Trophoblast cell (in vitro differentiated cells and primary cell): ENCODE measurements at places on chromosomes 5 and 9.

DNA sequence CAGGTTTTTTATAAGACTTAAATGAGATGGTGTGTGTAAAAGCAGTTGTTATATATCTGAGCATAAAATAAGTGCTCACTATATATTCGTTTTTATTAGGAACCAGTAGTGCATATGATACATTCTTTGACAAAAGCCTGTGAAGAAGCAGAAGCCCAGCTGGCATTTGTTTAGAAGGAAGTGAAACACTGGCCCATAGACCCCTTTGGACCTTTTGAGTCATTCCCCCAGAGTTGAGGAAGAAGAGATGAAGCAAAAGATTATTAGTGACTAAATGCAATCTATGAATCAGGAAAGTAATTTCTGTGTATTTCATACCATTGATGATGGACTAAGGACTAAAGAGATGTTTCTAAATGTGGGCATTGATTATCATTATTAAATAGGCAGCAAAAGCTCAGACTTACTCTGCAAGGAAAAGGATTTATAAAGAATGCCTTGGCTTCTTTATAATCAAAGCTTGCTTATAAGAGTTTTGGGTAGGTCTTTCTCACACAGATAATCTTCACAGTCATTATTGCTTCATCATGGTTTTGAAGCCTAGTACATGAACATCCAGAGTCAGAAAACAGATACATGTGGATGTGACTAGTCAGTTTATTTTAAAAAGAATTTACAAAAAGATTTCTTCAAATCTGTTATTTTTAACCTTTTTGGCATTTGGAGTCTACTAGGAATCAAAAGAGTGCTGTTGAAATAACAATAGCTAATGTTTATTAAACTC is 16.9 kb upstream of the FER start:
- DNase-seq = no peak
- no peaks in the 10 kb centered on the region for H3K36me3 ChIP-seq
- no peaks in the 10 kb centered on the region for H3K4me1 ChIP-seq
- H3K27me3 ChIP-seq = no peaks in the 10 kb centered on the region
- H3K27ac ChIP-seq = no peak overlapping the region

- H3K27ac ChIP-seq = no peak overlapping the region
- no peaks in the 10 kb centered on the region for H3K4me1 ChIP-seq
- no peaks in the 10 kb centered on the region for H3K27me3 ChIP-seq
Measured at GRCh38 chr5:16550316-16550952, 66.4 kb downstream of the RETREG1 start.

DNA sequence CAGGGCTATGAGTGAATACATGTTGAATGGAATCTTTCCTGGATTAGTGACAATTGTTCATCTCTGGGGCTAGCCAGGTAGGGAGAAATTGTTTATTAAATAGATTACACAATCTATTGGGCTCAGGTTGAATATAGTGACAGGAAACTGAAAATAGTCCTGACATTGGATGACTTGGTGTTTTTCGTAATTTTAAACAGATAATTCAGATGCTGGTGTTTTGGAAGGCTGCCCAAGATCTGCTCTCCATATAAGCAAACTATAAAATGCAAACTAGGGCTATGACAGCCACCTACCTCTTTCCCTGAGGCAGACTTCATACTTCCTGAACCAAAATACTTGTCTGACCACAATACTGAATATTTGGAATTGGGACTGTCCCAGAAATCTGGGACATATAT is 99.1 kb downstream of the ENC1 start:
- no peak for DNase-seq
- H3K27ac ChIP-seq = no peak overlapping the region
- H3K4me1 ChIP-seq = peaks cover 9% of the 10 kb centered on the region
- H3K27me3 ChIP-seq = no peaks in the 10 kb centered on the region

GRCh38 chr9:17477816-17478215 is 101.0 kb upstream of the SH3GL2 start:
- no peaks in the 10 kb centered on the region for H3K27me3 ChIP-seq
- H3K4me3 ChIP-seq = no peak overlapping the region
- no peaks in the 10 kb centered on the region for H3K36me3 ChIP-seq
- DNase-seq = no peak
- no peak overlapping the region for H3K27ac ChIP-seq

GRCh38 chr5:113900816-113901215 is 387.3 kb downstream of the YTHDC2 start:
- H3K4me1 ChIP-seq = no peaks in the 10 kb centered on the region
- no peak overlapping the region for H3K4me3 ChIP-seq
- no peak for DNase-seq

DNA sequence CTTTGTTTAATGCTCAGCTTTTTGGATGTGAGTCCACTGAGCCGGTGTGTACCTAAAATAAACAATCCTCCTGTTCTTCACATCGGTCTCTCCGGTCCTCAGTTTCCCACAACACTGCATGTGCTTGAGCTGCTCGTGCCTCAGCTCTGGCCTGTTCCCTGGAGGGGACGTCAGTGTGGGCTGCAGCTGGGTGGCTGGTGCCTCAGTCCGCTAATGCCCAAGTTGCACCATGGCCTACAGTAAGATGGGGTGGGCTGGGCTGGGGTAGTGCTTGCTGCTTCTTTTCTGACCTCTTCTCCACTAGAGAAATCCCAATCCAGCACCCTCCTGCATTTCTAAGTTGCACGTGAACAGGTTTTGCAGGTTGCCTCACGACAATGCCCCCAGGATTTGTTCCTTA is 595 bp upstream of the BTNL9 start:
- no peaks in the 10 kb centered on the region for H3K36me3 ChIP-seq
- DNase-seq = no peak
- no peak overlapping the region for H3K27ac ChIP-seq
- H3K4me1 ChIP-seq = no peaks in the 10 kb centered on the region
- no peak overlapping the region for H3K4me3 ChIP-seq
- no peaks in the 10 kb centered on the region for H3K27me3 ChIP-seq

GRCh38 chr5:168446983-168447619 is 39.2 kb upstream of the RARS1 start:
- H3K27ac ChIP-seq = peak overlapping the region; percentile 19
- no peak overlapping the region for H3K4me3 ChIP-seq
- no peak for DNase-seq

- H3K4me3 ChIP-seq = no peak overlapping the region
- no peaks in the 10 kb centered on the region for H3K36me3 ChIP-seq
- DNase-seq = peak; percentile 43
Measured at GRCh38 chr5:129771058-129771838, 23.4 kb downstream of the MINAR2 start.

DNA sequence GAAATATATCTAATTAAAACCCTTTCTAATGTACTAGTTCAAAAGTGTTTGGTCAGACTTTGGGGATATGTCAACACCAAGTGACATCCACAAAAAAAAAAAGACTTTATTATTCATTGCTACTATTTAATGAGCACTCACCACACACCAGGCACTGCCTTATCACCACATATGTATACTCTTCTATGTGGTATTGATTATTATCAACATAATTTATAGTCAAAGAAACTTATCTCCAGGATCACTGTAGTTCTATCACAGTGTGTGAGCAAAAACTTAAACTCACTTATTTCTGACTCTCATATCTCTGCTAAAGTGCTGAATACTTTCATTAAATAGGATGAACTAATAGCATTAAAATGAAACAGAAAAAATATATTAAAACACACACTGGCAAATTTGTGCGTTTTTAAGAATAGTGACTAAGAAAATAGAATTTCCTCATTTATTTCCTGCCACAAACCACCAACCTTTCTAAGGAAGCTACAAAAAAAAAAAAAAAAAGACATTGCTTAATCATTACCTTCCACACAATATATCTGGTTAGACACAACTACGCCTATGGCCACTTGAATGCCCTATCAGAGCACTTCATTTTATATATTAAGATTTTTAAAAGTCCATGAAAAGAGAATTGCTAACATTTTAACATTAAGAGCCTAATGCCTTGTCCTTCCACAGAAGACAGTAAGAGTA is 12.8 kb downstream of the SLCO4C1 start:
- H3K27ac ChIP-seq = no peak overlapping the region
- DNase-seq = no peak
- no peak overlapping the region for H3K4me3 ChIP-seq
- H3K4me1 ChIP-seq = no peaks in the 10 kb centered on the region

- no peaks in the 10 kb centered on the region for H3K36me3 ChIP-seq
- no peaks in the 10 kb centered on the region for H3K27me3 ChIP-seq
- DNase-seq = no peak
- no peak overlapping the region for H3K27ac ChIP-seq
Measured at GRCh38 chr9:135343136-135343535, 136.4 kb upstream of the PPP1R26 start.

- no peaks in the 10 kb centered on the region for H3K36me3 ChIP-seq
- no peak overlapping the region for H3K27ac ChIP-seq
- DNase-seq = no peak
- H3K27me3 ChIP-seq = no peaks in the 10 kb centered on the region
- H3K4me1 ChIP-seq = no peaks in the 10 kb centered on the region
Measured at GRCh38 chr5:138954257-138955012, 79.3 kb upstream of the LRRTM2 start.

DNA sequence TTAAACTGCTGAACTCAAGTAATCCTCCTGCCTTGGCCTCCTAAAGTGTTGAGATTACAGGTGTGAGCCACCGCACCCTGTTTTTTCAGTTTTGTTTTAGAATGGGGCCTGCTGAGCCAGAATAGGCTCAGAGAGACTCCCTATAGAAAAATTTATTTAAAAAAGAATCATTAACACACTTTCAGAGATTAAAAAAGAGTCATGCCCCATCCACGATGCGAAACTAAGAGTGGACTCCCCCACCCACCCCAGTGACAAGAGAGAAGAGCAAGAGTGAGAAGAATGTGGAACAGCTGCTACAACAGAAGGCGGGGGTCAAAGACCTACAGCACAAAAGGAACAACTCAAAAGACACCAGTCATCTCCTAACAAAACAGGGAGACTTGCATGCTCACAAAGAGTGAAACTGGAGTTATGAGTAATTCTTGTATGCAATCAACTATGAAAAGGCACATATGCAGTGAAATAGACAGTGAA is 47.2 kb downstream of the GLDC start:
- H3K4me3 ChIP-seq = no peak overlapping the region
- H3K27me3 ChIP-seq = no peaks in the 10 kb centered on the region
- H3K4me1 ChIP-seq = no peaks in the 10 kb centered on the region
- H3K36me3 ChIP-seq = no peaks in the 10 kb centered on the region
- no peak overlapping the region for H3K27ac ChIP-seq

DNA sequence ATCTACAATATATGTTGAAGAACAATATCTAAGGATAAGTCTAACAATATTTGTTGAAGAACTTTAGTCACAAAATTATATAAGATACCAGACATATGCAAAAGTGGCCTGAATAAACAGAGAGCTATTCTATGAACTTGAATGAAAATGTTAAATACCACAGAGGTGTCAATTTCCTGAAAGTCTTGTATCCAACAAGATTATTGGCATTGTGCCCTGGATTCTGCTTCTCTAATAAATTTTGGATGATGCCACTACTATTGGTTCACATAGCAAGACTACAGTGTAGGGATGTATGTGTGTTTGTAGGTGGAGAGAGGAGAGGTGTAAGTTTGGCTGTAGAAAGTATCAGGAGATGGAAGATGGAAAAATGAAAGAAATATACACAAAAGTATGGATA is 731.8 kb upstream of the RGMB start:
- no peak for DNase-seq
- no peak overlapping the region for H3K4me3 ChIP-seq
- no peaks in the 10 kb centered on the region for H3K27me3 ChIP-seq
- H3K36me3 ChIP-seq = no peaks in the 10 kb centered on the region
- H3K4me1 ChIP-seq = no peaks in the 10 kb centered on the region

- H3K4me1 ChIP-seq = peaks cover 9% of the 10 kb centered on the region
- H3K36me3 ChIP-seq = no peaks in the 10 kb centered on the region
- no peaks in the 10 kb centered on the region for H3K27me3 ChIP-seq
- DNase-seq = no peak
- no peak overlapping the region for H3K4me3 ChIP-seq
Measured at GRCh38 chr9:5352637-5353248, 13.1 kb upstream of the RLN1 start.

DNA sequence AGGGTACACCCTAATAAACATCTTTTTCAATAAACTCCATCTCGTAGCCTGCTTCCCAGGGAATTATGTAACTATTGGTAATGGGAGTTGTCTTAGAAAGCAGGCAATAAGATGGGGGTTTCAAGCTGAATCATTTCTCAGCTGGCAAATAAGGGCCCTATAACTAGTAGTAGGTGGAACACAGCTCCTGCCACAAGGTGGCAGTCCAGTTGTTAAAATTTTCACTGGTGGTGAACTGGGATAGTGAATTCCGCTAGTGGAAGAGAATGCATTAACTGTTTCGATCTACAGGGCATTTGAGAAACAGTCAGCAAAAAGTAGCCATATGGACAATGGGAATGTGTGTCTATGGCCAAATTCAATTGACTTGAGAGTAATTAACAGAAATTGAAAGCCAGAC is 27.7 kb downstream of the PCDHB15 start:
- H3K27ac ChIP-seq = no peak overlapping the region
- no peaks in the 10 kb centered on the region for H3K27me3 ChIP-seq
- no peaks in the 10 kb centered on the region for H3K36me3 ChIP-seq
- no peak for DNase-seq
- H3K4me3 ChIP-seq = no peak overlapping the region

DNA sequence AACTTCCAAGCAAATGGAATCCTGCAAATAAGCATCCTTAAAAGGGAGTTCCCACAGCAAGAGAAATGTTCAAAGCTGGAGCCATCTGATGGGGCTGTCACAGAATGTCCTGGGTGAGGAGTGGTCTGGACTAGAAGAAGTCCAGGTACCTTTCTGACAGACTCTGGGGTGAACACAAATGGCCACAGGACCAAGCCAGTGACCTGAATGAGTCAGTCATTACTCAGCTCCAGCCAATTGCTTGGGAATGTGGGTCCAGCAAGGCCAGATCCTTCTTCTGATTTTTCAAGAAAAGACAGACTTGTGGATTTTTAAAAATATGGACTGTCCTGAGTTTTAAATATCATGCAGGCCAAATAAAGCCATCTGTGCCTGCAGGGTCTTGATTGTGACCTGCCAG is 30.1 kb downstream of the GALNT10 start:
- peak overlapping the region; percentile 100 for H3K27ac ChIP-seq
- H3K4me1 ChIP-seq = peaks cover 27% of the 10 kb centered on the region
- H3K36me3 ChIP-seq = peaks cover 11% of the 10 kb centered on the region

DNA sequence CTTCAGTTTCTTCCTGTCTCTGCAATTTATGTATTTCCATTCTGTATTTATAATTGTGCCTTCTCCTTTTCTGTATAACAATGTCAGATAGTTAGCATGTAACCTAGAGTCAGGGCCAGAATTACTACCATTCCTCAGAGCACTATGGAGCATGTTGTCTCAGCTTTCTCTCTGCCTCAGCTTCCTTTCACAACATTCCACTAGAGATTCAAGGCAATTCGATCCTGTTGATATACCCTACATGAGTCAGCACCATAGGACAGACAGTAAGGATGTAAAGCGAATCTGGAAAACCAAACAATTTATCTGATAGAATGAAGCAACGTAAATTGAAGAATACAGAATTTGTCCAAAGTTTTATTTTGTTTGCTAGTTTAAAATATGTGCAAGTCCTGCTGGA is 728.3 kb upstream of the SEMA6A start:
- peak; percentile 45 for DNase-seq
- no peaks in the 10 kb centered on the region for H3K4me1 ChIP-seq
- H3K4me3 ChIP-seq = no peak overlapping the region
- peak overlapping the region; percentile 69 for H3K27ac ChIP-seq
- H3K36me3 ChIP-seq = no peaks in the 10 kb centered on the region
- no peaks in the 10 kb centered on the region for H3K27me3 ChIP-seq

GRCh38 chr9:125172031-125172755 is 17.4 kb downstream of the PPP6C start:
- no peak overlapping the region for H3K4me3 ChIP-seq
- no peak overlapping the region for H3K27ac ChIP-seq
- H3K36me3 ChIP-seq = peaks cover 2% of the 10 kb centered on the region
- DNase-seq = no peak
- H3K27me3 ChIP-seq = no peaks in the 10 kb centered on the region
- no peaks in the 10 kb centered on the region for H3K4me1 ChIP-seq

- H3K27ac ChIP-seq = no peak overlapping the region
- no peaks in the 10 kb centered on the region for H3K4me1 ChIP-seq
- H3K27me3 ChIP-seq = no peaks in the 10 kb centered on the region
- no peaks in the 10 kb centered on the region for H3K36me3 ChIP-seq
- H3K4me3 ChIP-seq = no peak overlapping the region
Measured at GRCh38 chr9:20732118-20732517, 48.1 kb downstream of the FOCAD start.
